Hematopoietic multipotent progenitor cell treated with erythropoietin and hydrocortisone succinate and interleukin-3 and kit ligand, for 17 days (in vitro differentiated cells): ENCODE measurements at places on chromosomes 5 and 9.

DNA sequence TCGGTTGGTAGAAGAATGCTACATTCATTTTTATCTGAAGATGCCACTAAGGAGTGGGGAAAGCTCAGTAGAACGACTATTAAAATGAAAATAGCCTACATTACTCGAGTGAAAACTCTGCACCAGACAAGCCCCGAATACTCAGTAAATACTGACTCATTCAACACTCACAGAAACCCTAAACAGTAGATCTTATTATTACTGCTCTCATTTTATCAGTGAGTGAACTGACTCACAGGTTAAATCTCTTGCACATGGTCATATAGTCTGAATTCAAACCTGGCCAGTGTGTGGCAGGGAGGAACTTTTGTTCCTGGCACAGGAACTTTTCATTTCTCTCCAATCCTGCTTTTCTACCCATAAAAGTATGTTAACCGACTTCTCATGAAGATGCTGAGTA lies 9.6 kb upstream of the PAPPA start:
- DNase-seq, result no peak

GRCh38 chr5:83025690-83026478 lies 51.3 kb downstream of the TMEM167A start:
- no peak for DNase-seq

- no peak for DNase-seq
Observed at GRCh38 chr5:73452215-73452614, 3.6 kb upstream of the FOXD1 start.

DNA sequence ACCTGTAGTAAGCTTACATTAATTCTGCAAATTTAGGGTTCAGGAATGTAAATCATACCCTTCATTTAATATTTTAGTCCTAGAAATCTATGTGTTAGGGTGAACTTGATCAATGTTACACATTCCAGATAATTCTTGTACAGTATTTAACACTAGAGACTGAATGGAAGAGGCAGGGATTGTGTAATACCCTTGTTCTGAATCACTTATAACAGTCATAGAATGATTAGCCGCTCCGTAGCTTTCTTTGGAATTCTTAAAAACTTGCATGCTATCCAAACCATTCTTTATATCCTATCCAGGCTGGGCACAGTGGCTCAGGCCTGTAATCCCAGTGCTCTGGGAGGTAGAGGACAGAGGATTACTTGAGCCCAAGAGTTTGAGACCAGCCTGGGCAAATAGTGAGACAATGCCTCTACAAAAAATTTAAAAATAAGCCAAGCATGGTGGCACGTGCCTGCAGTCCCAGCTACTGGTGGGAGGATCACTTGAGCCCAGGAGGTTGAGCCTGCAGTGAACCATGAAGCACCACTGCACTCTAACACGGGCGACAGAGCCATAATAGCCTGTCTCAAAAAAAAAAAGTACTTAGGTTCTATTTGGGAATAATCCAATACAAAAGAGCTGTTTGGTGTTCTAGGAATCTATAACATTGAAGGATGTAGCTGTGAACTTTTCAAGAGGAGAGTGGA lies 8.3 kb downstream of the ZNF483 start:
- DNase-seq, result no peak

GRCh38 chr5:104111632-104112031 lies 549.0 kb upstream of the NUDT12 start:
- DNase-seq, result no peak

DNA sequence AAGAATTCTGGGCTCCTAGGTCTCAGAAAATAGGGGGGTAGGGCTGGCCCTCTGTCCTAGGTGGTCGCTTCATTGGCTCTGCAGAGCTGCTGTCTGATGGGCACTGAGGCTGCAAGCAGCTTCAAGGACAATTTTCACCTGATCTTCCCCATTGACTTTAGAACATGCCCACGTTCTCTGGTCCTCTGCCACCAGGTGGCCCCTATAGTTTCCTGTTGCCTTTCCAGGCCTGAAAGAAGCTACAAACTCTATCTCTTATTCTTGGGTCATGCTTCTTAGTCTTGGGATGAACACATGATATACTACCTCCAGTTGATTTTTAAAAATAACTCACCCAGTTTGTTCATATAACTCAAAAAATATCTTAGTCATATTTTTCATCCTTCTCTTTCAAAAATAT lies 26.3 kb downstream of the SPZ1 start:
- DNase-seq, result no peak

DNA sequence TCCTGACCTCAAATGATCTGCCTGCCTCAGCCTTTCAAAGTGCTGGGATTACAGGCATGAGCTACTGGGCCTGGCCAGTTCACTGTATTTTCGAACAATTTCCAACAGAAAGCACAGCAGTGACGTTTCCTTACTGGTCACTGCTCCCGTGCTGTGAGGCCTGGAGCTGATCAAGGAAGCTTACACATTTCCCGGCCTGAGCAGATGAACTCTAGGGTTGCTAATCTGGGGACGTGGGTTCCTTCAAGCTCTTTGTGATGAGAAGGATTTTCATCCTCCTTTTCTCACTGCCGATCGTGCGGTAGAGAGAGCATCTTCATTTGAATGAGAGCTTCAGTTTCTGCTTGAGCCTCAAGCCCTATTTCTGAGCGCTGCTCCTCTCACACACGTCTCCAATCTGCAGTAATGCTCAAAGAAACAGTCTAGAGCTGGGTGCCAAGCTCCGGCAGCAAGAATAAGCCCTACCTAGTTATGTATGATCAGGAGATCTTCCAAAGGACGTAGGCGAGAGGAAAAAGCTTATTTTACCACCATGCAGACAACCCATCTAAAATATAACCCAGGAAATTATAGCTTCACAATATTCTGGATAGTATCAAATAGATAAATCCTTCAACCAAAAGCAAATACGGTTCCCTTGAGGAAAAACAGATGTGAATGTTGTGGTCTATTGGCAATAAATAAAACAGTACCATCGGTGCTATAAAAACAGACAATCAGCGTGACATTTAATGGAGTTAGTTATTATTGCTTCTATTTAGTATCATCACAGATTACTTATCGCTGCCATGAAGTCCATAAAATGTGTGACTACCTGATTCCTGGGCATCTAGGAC lies 7.3 kb upstream of the SPATA24 start:
- DNase-seq, result no peak

DNA sequence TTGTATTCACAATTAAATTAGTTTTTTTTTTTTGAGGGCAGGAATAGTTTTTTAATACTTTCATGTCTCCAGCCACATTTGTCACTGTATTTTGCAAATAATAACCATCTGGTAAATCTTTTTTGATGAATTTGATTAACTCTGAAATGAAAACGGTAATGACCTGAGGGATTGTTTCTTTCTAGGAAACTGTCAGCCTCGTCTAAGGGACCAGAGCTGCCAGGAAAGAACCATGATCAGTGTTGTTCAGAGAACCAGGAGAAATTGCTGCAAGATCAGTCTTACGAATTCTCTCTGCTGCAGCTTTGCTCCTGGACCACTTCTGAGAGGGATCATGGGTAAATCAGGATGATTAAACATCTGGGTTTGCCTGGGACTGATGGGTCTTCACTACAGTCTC lies 114.5 kb upstream of the TAF11L2 start:
- DNase-seq, result no peak

DNA sequence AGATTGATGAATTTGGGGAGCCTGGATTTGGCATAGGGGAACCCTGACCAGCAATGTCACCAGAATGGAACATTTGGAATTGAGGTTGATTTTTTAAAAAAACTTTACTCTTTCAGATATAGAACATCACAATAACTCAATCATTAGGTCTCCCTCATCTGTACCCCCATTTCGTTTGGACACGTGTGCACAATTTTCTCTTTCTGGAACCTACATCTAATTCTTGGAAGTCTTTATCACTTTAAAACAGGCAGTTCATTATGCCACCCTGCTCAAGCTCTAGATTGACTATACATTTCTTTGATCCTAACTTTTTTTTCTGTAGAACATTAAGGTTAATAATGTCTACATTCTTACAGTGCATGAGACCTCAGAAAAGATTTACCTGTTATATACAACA lies 3.7 kb upstream of the SSBP2 start:
- no peak for DNase-seq

- DNase-seq, result peak; percentile 93
Observed at GRCh38 chr5:173689737-173690360, 73.4 kb upstream of the BOD1 start.

DNA sequence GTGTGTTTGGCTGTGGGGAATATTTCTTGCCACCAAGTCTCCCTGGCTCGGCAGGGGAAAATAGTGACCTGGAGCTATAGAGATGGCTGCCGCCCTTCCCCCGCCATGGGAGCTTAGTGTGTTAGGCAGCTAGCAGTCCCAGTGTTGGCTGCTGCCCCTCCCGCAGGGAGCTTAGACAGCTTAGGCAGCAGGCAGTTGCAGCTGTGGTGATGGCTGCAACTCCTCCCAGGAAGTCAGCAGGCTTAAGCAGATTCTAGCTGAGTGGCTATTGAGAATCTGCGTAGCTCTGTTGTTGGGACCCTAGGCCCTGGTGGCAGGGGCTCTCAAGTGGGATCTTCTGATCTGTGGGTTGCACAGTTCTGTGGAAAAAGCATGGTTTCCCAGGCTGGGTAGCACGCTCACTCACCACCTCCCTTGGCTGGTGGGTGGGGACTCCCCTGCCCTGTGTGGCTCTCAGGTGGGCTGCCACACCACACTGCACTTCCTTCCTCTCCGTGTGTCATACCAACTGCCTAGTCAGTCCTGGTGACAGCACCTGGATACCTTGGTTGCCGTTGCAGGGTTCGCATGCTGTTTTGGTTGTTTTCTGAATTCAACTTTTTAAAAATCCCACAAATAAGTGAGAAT lies 9.3 kb downstream of the OR1N2 start:
- no peak for DNase-seq

DNA sequence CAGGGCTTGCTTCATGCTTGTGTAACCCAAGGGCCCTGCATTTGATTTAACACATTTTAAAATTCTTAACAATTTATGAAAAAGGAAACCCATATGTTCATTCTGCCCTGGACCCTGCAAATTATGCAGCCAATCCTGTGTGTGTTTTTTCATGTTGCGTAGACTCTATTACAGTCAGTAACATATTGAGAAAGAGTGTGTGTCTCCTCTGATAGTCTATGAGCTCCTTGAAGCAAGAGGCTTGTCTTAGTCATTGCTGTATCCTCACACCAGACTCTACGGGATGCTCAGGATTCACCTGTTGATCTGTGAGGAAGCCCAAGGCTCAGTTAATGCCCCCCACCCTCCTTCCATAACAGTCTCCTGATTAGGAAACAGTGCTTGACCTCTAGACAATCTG lies 177.3 kb upstream of the DMAC1 start:
- DNase-seq, result no peak

- peak; percentile 22 for DNase-seq
Observed at GRCh38 chr9:128096616-128097536, 28.8 kb downstream of the SLC25A25 start.

DNA sequence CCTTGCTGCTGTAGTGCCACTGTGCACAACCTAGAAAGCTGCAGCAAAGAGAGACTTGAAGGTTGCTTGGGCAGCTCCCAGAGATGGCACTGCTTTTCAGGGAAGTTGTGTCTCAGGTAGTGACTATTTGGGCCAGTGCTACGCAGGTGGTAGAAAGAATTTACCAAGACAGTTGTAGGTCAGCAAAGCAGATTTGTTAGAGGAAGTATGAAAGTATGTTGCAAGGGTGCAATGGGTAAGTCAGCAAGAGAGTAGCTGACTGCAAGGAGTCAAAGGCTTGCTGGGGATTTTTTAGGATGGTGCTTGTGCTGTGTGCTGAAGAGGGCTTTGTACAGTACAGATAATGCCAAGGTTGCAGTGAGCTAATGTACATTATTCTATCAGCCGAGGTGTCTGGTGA lies 33.5 kb upstream of the SPARC start:
- no peak for DNase-seq

GRCh38 chr5:14356305-14356704 lies 213.2 kb downstream of the TRIO start:
- DNase-seq, result no peak
